ENCODE measurements at places on chromosomes 3 and 15. TPM values are rescaled to one million over a fixed set of nuclear protein-coding genes. Genes with fewer than 3 reads are reported as not detected.

DNA sequence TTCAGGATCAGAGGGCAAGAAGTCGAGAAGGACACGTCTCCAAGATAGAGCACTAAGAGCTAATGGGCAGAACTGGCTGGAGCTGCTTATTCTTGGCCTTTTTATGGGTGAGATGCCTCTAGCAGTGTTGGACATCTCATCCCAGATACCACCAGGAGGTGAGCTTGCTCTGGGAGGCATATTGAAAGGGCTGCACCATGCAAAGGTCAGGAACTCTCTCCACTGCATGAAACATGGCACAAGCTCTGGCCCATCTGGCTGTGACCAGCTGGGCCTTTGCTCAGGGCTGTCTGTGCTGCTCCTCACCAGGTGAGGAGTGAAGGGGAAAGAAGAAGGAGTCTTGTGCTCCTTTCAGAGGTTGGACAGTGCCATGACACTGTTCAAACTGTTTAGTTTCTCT, 188.7 kb downstream of the THSD4 start:
- no peak for DNase-seq

The PLA1A gene
- 41.4 TPM for total RNA-seq

- no peak for DNase-seq
Observed at GRCh38 chr3:133998691-133999241, 31.0 kb downstream of the SLCO2A1 start.

DNA sequence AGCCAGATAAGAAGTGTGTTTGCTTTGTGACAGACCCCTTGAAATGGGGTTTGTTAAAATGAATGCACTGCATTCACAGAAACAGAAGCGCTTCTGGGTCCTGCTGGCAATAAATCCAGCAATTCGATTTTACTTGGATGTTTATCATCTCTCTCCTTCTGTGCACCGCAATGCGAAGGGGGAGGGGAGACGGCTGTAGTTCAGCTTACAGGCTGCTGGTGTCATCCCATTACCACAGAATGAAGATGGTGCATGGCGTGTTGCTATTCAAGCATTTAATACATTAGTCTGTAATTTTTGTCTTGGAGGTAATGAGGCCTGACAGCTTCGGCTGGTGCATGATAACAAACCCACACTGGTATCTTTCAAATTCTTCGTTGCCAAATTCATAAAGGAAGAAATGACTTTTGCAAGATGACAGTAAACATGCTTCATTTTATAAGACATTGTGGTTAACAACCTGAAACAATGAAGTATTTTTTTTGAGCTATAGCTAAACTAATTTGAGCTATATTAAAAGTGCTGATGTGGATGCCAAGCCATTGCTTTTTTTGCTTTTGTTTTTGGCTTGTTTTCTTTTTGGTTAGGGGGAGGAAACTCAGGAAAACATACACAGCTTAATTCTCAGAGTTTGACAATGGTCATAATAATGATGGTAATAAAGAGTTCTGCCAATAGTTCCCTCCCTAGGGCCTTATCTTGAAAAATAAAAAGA, 418.3 kb downstream of the OTOL1 start:
- peak; percentile 56 for DNase-seq

The CGNL1 gene
- 0.24 TPM for total RNA-seq

DNA sequence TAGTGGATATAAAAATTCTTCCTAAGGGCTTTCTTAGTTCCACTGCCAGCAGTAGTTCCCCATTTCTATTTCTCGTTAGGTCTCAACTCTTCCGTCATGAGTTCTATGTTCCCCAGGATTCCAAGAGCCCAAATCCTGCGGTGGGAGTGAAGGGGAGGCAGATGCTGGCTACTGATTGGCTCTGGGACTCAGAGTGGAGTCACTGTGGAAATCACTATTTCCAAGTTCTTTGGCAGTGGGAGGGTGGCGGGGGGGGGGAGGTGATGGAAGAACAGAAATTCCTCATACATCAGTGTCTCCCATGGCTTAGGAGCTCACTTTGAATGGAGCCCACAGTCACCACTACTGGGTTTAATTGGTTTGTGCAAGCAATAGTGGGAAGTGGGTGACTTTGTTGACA, 5.6 kb downstream of the CCR1 start:
- DNase-seq = no peak

DNA sequence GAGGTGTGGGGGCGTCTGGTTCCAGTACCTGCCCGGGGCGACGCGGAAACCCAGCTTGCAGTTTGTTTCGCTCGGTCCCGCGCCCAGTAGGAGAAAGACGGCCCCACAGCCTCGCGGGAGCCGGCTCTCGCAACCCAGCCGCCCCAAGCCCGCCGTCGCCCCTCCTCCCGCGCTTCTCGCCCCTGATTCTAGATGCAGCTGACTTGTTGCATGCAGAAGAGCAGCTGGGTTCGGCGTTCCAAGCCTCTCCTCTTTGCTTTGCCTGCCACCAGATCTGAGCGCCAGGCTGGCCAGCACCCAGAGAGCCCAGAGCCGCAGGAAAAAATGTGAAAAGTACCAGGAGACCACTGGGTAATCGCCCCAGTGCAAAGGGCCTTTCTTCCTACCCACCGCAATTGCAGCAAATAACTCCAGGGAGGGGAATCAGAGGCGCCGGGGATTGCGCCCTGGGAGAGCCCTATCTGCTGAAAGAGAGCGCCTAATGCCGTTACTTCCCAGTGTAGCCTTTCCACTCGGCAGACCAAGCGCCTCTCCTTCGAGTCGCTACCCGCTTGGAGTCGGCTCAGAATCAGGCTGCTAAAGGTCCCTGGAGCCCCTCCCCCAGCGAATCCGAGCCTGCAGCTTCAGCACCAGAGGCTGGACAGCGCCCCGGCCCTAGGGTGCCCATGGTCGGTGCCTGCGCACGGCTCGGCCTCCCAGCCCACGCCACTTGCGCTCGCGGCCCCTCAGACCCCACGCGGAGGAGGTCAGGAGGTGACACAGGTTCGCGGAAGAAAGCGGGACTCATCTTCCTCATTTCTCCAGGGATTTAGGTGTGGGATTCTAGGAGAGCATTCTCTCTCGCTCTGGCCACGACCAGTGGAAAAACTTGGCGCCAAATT, 15.7 kb upstream of the AEN start:
- no peak for DNase-seq

The LRRN1 gene
- 0.03 TPM for total RNA-seq

GRCh38 chr3:64903006-64903405, 215.2 kb upstream of the ADAMTS9 start:
- no peak for DNase-seq

- no peak for DNase-seq
Observed at GRCh38 chr15:82952158-82953081, at the start of gene HOMER2. HOMER2 (minus strand) TSS chr15:82952720; CDS start chr15:82952535, 185 bp downstream.

DNA sequence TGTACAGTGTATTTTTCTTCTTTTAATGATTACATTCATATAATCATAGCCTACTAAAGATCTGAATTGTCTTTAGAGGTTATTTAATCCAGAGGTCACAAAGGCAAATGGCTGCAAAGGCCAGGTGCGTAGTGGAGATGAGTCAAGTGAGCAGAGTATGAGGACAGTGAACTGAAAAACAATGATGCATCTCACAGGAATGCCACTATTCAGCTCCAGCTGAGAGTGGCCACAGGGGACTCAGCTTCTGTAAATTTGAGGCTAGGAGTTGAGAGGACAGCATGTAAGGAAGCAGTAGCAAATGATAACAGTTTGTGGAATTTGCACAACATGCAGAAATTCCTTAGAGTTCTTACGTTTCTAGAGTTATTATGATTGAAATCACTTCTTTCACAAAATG, 50.4 kb downstream of the COL6A5 start:
- no peak for DNase-seq

DNA sequence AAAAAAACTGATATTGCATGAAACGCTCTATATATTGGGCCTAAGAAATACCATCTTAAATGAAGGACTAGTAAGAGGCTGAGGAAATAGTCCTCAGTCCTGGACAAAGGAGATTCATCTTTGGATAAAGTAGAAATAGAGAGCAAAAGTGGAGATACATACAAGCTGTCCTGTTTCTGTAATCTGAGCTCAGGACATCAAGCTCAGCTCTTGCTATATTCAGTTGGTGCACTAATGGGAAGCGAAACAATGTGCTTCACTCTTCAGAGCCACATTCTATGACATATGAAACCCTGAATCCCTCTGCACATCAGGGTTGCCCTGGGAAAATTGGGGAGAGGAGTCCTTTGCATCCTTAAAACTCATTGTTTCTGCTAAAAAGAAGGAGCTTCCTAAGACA, 290.7 kb downstream of the VPS13C start:
- no peak for DNase-seq

All from SK-MEL-5 (cell line).